ENCODE measurements at places on chromosomes 1 and 21.

DNA sequence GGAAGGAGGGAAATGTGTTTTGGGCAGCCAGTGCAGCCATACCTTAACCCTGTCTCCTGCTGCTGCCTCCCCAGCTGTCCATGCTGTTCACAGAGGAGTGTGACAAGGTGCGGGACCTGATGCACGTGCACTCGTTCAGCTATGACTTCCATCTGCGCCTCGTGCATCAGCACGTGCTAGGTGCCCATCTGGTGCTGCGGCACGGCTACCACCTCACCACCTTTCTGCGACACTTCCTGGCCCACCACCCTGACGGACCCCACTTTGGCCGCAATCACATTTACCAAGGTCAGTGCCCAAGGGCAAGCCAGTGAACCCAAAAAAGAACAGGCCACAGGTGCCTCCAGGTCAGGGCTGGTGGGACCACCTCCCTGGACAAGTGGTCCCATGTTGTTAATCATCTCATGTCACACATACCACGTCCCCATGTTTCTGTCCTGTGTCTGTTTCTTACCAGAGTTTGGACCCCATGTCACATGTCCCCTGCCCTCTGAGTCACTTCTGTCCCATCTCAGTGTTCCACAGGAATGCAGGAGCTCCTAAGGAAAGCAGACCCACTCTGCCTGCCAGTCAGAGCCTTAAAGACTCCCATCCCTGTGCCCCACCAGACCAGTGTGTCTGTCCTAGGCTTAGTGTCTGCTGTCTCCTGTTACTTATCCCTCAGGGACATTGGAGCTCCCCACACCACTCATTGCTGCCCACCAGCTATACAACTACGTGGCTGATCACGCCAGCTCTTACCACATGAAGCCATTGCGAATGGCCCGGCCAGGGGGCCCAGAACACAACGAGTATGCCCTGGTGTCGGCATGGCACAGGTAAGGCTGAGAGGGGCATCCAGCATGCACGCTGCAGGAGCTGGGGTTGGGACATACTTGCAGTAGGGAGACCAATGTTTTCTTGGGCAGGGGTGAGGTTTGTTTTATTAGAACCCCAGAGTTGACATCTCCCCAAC is 6.6 kb downstream of the HYI start:
- H3K27ac ChIP-seq = no peak overlapping the region
- no peaks in the 10 kb centered on the region for H3K4me1 ChIP-seq
- peak; percentile 6 for DNase-seq

DNA sequence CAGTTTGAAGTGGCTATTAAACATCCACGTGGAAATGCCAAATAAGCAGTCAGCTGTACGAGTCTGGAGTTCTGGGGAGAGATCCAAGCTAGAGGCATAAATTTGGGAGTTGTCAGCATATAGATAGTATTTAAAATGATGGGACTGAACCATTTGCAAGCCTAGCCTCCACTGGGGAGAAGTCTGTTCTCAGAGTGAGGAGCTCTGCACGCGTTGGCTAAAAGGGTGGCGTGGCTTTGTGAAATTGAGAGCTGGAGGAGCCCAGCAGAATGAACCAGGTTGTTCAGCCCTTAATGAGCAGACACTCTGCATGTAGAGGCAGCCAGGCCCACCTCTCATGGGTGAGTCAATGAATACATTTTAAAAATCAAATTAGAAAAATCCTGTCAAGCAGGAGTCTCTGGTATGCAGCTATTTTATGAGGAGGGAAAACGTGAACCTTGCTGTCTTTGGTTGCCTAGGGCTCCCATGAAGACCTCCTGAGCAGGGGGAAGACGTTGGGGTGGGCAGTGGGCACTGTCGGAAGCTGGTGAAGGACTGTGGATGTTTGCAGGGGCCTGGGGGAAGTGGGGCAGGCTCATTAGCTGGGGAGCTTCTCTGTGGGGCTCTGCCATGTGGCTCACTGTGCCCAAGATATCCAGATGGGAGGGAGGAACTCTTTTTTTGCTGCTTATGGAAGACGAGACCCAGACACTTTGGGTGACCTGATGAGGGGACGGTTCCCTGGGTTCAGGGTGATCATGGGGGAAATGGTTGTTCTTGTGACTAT is 18.8 kb downstream of the TMCC2 start:
- no peak for DNase-seq
- peaks cover 30% of the 10 kb centered on the region for H3K4me1 ChIP-seq
- H3K36me3 ChIP-seq = no peaks in the 10 kb centered on the region
- peak overlapping the region; percentile 28 for H3K27ac ChIP-seq

GRCh38 chr1:214303141-214303930 is 22.4 kb downstream of the SMYD2 start:
- H3K36me3 ChIP-seq = no peaks in the 10 kb centered on the region
- no peaks in the 10 kb centered on the region for H3K27me3 ChIP-seq
- no peak overlapping the region for H3K27ac ChIP-seq
- no peak overlapping the region for H3K4me3 ChIP-seq
- H3K4me1 ChIP-seq = no peaks in the 10 kb centered on the region
- DNase-seq = no peak

DNA sequence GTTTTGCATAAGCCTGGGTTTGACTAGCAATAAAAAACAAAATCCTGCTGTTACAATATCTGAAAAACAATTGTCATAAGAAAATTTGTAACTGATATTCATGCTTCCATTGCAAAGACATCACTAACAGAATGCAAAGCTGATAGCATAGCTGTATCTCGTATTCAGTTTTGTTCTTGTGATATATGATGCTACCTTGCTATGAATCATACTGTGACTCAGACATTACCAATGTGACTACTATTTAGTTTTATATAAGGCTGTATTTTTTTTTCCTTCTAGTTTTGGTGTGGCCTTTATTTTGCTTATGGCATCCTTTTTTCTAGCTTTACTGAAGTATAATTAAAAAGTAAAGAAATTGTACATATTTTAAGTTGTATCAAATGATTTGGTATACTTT is 1381.8 kb downstream of the MRPL39 start:
- no peak for DNase-seq
- H3K27me3 ChIP-seq = no peaks in the 10 kb centered on the region
- H3K36me3 ChIP-seq = no peaks in the 10 kb centered on the region
- no peaks in the 10 kb centered on the region for H3K4me1 ChIP-seq

GRCh38 chr1:87682565-87682964 is 353.9 kb downstream of the LMO4 start:
- H3K4me1 ChIP-seq = peaks cover 11% of the 10 kb centered on the region
- no peak for DNase-seq
- H3K27me3 ChIP-seq = no peaks in the 10 kb centered on the region
- no peaks in the 10 kb centered on the region for H3K36me3 ChIP-seq
- H3K27ac ChIP-seq = no peak overlapping the region

DNA sequence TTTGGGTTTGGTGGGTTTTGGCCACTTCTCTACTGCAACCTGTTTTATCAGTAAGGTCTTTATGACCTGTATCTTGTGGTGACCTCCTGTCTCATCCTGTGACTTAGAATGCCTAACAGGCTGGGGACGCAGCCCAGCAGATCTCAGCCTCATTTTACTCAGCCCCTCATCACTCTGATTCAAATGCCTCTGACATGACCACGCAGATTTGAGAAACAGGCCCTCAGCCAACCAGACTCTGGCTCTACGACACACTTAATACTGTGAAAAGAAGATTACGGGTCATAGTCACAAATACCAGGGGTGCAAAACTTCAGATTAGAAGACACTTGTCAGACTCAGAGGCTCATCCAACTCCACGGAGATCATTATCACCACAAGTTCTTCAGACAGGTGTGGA is 28.3 kb upstream of the KIF26B start:
- H3K4me1 ChIP-seq = no peaks in the 10 kb centered on the region
- DNase-seq = no peak
- no peaks in the 10 kb centered on the region for H3K36me3 ChIP-seq

DNA sequence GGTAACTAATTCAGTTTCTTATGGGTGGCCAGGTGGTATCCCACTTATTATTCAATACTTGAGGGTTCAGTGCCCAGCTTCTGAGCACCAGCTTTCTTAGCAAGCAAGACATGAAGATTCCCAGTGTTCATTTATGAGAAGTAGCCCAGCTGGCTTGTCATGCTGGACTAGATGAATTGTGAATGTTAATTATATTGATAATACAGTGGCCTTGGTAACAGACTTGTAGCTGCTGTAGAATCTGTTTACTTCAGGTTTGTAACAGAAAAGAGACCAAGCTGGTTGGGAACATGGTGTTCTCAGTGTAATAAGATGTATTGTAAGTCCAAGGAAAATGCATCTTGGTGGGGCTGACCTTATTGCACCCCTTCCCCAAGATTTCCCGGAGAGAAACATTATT is 10.1 kb downstream of the AHCYL1 start:
- H3K27ac ChIP-seq = peak overlapping the region; percentile 78
- H3K4me3 ChIP-seq = no peak overlapping the region
- H3K36me3 ChIP-seq = no peaks in the 10 kb centered on the region
- peaks cover 69% of the 10 kb centered on the region for H3K4me1 ChIP-seq
- H3K27me3 ChIP-seq = no peaks in the 10 kb centered on the region
- no peak for DNase-seq

DNA sequence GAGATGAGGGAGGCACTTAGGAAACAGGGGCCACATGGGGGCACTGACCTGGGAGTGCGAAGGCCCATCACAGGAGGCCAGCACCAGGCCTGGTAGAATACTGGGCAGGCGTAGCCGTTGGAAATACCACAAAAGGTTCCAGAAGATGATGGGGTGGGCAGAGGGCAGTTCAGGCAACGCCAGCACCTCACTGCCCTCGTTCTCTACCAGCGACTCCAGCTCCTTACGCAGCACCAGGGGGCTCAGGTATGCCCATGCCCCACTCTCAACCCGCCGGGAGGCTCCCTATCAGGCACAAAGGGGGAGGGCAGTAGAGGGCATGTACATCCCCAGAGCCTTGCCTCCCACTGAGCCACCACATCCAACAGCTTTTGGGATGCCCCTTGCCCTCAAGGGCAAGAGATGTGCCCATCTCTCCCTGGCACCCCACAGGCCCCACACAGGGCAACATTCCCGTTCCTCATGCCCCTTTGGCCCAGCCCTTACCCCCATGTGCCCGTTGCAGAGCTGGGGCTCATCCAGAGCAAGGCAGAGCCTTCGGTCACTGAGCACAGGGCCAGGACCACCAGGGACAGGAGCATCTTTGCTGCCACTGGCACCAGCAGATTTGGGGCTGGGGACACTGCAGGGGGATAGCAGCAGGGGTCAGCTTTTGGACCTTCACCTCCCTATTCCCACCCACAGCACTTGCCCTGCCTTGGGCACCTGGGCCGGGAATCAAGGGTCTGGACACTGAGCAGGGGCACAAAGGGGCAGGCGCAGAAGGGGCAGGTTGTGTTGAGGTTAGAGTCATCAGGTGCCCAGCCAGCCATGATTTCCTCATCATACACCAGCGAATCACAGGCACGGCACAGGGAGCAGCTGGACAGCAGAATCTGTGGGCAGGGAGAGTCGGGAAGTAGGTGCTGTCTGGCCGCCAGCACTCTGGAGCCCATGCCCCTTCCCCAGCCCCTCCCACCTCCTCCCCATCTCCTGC is 9.7 kb upstream of the GATAD2B start:
- DNase-seq = no peak
- peaks cover 6% of the 10 kb centered on the region for H3K4me1 ChIP-seq
- H3K27ac ChIP-seq = no peak overlapping the region
- H3K36me3 ChIP-seq = no peaks in the 10 kb centered on the region
- no peak overlapping the region for H3K4me3 ChIP-seq

DNA sequence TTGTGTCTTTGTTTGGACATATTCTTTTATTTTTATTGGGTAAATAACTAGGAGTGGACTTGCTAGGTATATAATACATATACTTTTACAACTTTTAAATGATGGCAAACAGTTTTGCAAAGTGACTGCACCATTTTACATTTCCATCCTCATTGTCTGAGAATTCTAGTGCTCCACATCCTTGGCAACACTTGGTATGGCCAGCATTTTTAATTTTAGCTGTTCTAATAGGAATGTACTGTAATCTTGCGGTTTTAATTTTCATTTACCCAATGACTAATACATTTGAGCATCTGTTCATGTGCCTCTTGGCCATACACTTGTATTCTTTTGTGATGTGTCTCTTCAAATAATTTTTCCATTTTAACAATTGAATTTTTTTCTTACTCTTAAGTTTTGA is 37.0 kb upstream of the ATP6V1G3 start:
- no peaks in the 10 kb centered on the region for H3K36me3 ChIP-seq
- no peaks in the 10 kb centered on the region for H3K27me3 ChIP-seq
- DNase-seq = no peak
- no peak overlapping the region for H3K4me3 ChIP-seq

GRCh38 chr1:2194319-2194897 is at the start of gene FAAP20:
Gene FAAP20 (minus strand): TSS chr1:2194772. CDS start chr1:2194749, 23 bp downstream.
- H3K4me1 ChIP-seq = peaks cover 36% of the 10 kb centered on the region
- H3K27me3 ChIP-seq = no peaks in the 10 kb centered on the region
- peak within 1 kb of the TSS; percentile 97 for H3K27ac ChIP-seq
- peak; percentile 77 for DNase-seq
- no peaks in the 10 kb centered on the region for H3K36me3 ChIP-seq
- H3K4me3 ChIP-seq = peak within 1 kb of the TSS; percentile 84

GRCh38 chr1:17438318-17439249 is 893 bp downstream of the RCC2 start:
- no peaks in the 10 kb centered on the region for H3K27me3 ChIP-seq
- peaks cover 23% of the 10 kb centered on the region for H3K4me1 ChIP-seq
- peak overlapping the region; percentile 92 for H3K27ac ChIP-seq
- peak; percentile 78 for DNase-seq
- peak overlapping the region; percentile 72 for H3K4me3 ChIP-seq
- H3K36me3 ChIP-seq = no peaks in the 10 kb centered on the region

DNA sequence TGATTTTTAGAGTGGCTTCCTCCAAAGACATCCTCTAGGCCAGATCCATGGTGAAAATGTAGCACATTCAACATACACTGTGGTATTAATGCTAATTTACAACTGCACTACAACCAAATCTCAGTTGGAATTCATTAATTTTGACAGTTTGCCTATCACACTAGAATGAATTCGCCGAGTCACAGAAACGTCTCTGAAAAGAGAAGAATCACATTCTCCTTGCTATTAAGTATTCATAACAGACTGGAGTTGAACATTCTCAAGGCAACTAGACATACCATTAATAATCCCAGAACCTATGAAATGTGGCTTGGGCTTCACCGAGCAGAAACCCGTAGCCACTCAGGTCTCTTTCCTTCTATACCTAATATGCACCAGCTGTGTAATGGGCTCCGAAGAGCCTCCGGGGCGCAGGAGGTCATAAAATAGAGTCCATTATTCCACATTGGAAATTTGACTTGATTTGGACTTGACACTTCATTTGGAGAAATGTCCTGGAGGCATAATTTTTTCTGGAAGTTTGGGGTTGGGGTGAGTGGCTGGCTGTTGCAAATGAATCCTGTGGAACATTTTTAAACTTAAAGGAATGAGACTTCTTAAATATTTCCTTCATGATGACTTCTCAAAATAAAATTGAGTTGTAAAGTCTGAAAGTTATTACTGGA is 117.1 kb downstream of the DSCAM start:
- H3K27ac ChIP-seq = no peak overlapping the region
- H3K4me3 ChIP-seq = no peak overlapping the region
- H3K36me3 ChIP-seq = no peaks in the 10 kb centered on the region
- H3K27me3 ChIP-seq = no peaks in the 10 kb centered on the region
